ENCODE measurements at places on chromosomes 1 and 21.
A peak's percentile ranks its signal among the peaks of the same experiment; 100 is the strongest.

DNA sequence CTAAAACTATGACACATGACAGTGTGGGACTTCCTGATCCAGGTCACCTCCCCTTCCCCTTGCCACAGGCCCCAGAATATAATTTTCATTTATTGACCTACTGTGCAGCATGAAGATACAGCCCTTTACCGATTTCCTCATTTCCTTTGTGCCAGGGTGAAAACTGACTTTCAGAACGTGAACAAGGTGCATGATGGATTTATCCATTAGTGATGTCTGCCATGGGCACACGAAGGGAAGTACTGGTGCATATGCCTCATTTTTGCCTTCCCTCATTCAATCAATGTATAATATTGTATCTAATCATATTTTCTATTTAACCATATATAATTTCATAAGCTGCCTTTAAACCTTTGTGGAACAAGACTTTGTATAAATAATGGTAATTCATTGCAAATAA is 144.4 kb upstream of the WNT4 start:
- DNase-seq, result no peak

DNA sequence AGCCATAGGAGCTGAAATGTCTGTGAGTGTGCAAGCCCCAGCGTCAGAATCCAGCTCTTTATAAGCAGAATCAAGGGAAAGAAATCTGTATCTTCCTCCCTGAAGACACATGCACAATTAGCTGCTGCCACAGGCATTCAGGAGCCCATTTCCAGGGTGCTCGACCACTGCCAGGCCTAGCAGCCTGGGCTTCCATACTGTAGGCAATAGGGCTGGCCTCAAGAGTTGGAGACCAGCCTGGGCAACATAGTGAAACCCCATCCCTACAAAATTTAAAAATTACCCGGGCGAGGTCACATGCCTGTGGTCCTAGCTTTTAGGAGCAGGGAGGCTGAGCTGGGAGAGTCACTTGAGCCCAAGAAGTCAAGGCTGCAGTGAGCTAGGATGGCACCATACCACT is 41.0 kb downstream of the NEK2 start:
- no peak for DNase-seq

DNA sequence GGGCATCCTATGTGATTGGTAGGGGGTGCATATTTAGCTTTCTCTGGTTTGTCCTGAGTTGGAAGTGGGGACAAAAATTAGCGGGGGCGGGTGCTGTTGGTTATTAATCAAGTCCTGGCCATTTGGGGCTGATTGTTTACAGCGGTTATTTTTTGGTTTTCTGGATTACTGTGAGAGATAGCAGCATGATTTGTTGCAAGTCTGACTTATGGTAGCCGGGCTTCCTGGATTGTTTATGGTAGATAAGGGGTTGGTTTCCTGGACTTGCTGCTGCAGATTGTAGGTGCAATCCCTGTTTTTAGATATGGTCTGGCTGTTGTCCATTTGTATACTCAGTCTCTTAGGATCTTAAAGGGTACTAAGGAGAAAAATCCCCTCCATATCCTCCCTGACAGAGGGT is 12.1 kb upstream of the PROK1 start:
- DNase-seq, result no peak

DNA sequence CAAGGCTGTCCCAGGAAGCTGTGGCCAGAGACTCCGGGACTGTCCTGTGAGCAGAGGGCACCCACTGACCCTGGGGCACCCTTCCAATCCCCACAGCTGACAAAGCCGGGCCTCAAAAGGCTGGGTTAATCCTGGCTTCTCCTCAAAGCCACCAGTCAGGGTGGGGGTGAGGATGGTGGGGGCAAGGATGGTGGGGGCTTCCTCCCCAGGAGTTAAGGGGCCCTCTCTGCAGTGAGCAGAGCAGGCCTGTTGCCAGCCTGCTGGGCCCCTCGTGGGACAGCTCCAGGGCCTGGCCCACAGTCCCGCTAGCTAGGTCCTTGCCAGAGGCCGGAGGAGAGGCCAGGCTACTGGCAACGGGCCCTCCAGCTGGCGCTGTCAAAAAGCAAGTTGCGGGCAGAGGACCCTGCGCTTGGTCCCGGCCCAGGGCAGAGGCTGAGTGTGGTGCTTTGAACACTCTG is 37.9 kb upstream of the CCDC27 start:
- no peak for DNase-seq

DNA sequence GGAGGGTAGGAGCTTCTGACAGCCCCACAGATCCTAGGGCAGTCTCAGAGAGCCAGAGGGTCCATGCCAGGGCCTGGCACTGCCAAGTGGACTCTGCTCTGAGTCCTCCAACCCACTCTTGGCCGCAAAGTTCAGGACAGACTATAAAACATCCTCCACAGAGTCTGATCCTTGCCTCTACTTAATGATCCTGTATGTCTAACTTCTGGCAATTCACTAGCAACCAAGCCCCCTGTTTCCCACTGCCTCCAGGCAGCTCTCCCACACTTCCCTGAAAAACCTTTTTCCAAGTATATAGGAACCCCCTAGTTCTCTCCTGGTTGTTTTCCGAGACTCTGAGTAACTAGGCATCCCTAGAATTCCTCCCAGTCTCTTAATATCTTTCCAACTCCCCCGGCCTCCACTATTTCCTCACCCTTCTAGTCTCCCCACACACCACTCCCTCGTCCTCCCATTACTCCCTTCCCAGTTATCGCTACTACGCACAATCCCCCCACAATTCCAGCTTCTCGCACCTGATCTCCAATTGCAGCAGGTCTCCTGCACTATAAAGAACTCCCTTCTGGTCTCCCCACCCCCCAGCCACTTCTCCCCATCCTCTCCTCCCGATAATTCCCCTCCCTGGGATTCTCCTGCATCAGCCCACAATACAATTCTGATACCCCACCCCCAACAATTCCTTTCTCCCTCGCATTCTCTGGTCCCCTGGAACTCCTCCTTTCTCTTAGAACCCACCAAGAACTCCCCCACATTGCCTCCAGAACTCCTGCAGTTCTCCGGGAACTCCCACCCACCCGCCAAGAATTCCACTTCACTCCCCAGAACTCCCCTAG is 574 bp downstream of the IGSF9 start:
- no peak for DNase-seq

- DNase-seq, result no peak
These were observed 9.9 kb upstream of the TRABD2B start for GRCh38 chr1:48007047-48007446.

DNA sequence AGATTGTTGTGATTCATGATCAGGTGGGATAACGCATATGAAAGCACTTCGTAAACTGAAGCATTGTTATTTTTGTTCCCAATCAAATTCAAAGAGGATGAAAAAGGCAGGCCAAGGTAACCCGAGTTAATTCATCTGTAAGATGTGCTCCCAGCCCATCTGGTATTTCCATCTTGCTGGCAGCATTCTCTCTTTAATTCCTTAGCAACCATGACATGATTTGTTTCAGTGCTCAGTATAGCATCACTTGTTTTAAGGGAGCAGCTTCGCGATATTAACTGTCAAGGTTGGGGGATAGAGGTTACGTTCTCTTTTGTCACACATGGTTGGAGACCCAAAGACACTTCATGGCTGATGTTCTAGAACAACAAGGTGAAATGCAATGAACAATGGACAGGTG is 6.4 kb downstream of the TSPAN2 start:
- DNase-seq, result no peak

DNA sequence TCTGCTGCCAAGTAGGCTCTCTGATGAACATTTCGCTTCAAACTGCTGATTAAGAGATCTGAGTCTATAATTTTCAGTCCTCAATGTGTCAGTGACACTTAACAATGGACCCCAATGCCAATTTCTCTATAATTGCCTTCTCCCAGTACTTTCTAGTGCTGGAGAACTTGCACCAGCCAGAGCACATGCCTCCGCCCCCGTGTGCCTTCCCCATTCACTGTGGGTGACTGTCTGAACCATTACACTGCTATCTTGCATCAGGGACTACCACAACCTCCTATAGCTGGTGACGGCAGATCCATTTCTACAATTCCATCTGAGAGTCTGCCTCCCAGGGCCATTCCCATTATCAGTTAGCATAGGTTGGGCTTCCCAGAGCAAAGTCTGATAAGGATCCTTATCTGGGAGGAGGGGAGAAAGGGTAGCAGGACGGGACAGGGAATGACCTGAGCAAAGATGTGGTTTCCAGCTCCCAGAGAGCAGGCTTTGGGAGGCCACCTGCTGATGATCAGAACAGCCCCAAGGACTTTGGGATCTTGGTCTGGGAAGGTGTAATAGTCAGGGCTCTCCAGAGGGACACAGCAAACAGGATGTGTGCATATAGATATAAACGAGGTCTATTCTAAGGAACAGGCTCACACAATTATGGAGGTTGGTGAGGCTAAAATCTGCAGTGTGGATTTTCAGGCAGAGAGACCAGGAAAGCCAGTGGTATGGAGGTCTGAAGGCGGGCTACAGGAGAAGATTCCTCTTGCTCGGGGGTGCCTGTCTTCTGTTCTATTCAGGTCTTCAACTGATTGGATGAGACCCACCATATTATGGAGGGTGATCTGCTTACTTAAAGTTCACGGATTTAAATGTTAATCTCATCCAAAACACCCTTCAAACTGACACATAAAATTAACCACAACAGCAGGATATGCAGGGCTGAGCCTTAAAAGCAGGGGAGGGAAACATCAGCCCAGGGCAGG is 238.2 kb downstream of the PTPRU start:
- DNase-seq, result peak; percentile 90

GRCh38 chr1:97128426-97128825 is 406.8 kb downstream of the PTBP2 start:
- DNase-seq, result no peak

DNA sequence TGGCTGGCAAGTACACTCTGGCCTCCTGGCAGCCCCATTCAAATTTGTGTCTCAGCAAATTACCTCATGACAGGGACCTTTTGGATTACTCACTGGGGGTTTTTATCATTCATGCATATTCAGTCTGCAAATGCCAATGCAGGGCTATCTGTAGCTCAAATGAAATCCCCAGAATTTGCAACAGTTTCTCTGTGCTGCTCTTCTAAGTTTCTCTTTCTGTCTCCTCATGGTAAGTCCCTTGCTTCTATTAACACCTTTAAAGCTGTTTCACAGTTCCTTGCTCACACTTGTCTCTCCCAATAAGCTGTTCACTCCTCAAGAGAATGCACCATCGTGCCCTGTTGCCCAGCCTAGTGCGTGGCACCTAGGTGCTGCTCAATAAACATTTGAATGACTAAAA is 3.3 kb upstream of the FAM78B start:
- DNase-seq, result no peak

DNA sequence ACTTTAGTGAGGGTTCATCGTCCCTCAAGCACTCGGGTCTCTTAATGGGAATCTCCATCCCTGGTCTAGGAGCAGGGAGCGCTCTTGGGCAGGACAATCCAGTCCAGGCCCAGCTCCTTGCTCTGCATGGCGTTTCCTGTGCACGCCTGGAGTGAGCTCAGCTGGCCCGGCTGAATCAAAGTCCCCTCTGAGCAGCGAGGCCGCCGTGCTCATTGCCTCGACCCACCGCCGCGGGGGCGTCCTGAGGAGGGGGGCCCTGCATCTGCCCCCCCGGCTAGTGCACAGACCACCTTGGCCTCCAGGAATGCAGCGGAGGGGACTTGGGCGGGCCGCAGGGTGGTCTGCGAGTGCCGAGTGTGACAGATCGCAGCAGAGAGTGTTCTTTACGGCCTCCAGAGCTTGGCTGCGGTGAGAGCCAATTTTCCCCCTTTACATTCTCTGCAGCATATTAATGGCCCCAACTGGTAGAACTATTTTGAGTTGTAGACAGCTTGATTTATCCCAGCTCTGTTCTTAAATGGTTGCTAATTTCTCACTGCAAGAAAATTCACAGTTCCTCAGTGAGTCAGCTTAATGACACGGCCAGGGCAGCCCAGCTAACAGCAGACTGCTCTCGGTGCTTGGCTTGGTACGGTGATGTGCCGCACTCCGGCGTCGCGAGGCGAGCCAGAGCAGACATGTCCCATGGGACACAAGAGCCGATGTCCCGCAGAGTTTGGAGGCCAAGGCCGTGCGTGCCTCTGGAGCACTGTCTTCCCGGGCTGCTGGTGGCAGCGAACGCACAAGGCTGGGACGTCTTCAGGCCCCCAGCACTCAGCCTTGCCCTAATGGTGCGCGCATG is 39.8 kb downstream of the SNAP47 start:
- DNase-seq, result no peak

DNA sequence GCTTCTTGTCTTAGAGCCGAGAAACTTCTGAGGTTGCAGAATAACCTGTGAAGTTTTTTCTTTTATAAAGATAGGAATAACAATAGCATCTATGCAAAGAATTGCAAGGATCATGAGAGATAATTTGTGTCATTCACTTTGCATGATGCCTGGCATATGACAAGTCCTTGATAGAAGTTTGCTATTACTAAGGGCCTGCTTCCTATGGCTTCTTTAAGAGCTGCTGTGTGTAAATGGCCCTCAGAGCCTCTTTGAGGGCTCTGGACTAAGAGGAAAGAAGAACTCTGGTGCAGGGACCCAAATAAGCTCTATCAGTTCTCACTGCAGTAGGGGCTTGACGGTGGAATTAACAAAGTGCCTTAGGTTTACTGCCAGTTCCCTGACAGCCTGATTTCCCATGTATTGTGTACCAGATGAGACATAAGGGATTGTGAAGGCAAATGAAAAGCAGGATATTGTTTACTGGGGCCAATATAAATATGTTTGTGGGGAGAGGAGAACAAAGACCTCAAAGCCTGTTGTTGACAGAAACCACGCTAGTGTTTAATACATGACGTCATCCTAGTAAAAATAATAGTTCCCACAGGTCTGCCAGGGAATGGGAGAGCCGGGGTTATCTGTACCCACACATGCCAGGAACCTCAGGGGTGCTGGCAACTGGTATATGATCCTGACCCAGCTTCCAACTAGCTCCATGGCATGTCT is 131.2 kb upstream of the UBE2U start:
- DNase-seq, result no peak

- peak; percentile 51 for DNase-seq
These were observed 50.9 kb upstream of the BCAR3 start for GRCh38 chr1:93732514-93732913.

DNA sequence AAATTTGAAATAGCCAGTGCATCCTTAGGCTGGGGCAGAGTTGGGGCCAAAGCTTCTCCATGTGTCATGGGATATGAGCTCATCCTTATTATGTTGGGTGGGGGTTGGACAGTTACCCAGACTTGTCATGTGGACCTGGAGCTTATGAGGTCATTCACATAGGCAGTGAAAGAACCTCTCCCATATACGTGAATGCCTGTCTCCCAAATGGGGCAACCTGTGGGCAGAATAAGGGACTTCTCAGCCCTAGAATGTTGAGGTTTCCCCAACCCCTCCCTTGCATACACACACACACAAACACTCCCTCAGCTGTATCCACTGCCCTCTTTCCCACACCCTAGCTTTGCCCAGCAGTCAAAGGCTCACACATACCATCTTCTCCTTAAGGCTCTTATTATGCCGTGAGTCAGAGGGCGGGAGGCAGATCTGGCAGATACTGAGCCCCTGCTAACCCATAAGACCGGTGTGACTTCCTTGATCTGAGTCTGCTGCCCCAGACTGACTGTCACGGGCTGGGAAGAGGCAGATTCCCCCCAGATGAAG is 2.3 kb upstream of the IVL start:
- peak; percentile 85 for DNase-seq

- DNase-seq, result no peak
These were observed 177.5 kb downstream of the VPS13D start for GRCh38 chr1:12407050-12407961.

DNA sequence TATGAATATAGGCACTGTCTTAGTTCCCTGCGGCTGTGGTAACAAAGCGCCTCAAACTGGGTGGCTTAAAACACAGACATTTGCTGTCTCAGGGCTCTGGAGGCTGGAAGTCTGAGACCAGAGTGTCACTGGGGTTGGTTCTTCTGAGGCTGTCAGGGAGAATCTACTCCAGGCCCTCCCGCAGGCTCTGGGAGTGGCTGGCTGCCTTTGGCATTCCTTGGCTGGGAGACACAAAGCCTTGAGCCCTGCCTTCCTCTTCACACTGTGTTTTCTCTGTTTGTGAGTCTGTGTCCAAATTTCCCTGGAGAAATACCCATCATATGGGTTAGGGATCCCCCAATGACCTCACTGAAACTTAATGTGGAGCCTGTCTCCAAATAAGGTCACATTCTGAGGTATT is 38.5 kb downstream of the B3GALT5 start:
- peak; percentile 44 for DNase-seq
